ENCODE measurements at places on chromosomes 13 and 19.

DNA sequence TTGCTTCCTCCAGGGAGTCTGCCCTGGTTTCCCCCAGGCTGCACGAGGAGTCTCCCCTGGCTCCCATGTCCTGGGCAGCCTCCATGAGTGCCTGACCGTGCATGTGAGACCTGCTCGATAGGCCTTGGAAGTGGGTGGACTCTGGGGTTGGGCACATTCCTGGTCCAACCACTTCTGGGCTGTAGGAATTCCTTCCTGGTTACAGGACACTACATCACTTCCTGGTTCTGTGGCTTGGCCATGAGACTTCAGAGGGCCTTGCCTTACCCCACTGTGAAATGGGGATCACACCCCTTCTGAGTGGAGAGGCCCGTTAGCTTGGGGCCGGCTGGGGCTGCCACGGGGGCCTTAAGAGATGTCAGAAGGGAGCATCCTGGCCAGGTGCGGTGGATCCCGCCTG lies 4.0 kb upstream of the ZNF628 start:
- no peak for DNase-seq

GRCh38 chr13:58300974-58301681 lies 669.6 kb downstream of the PCDH17 start:
- no peak for DNase-seq

DNA sequence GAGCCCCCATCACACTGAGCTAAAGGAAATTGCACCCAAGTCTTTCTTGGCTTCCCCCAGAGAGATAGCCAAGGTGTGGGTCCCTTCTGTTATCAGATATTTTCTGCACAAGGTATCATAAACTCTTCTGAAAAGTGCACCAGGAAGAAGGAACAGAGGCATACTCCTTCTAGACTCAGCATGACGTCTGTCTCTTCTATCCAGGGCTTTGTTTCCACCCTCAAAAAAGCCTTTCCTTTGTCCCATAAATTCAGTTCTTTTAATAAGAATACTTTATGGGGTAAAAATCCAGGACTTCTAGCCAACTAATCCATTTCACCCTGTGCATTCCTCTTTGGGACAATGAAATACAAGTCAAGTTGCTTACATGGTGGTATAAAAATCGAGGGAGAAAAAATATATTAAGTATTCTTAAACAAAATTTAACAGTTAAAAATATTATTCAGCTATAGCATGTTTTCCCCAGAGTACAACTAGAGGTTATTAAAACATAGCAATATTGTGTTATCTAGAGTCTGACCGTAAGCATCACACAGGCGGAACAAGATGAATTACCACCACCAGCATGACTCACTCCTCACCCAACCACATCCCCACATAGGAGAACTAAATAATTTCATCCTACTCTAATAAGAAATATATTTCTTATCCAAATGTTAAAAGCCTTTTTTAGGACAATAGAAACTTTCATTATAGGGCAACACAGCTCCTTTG lies 79.9 kb upstream of the GPC6 start:
- no peak for DNase-seq

- DNase-seq, result no peak
These were observed 15.5 kb upstream of the ZNF835 start for GRCh38 chr19:56687031-56687430.

- no peak for DNase-seq
These were observed 100.2 kb upstream of the RFC3 start for GRCh38 chr13:33717775-33718174.

- peak; percentile 68 for DNase-seq
These were observed 12.1 kb upstream of the DACH1 start for GRCh38 chr13:71879129-71879535.

GRCh38 chr13:94667190-94667589 lies 45.2 kb downstream of the SOX21 start:
- DNase-seq, result peak; percentile 16

GRCh38 chr13:114285166-114285808 lies 3.9 kb downstream of the UPF3A start:
- DNase-seq, result no peak

DNA sequence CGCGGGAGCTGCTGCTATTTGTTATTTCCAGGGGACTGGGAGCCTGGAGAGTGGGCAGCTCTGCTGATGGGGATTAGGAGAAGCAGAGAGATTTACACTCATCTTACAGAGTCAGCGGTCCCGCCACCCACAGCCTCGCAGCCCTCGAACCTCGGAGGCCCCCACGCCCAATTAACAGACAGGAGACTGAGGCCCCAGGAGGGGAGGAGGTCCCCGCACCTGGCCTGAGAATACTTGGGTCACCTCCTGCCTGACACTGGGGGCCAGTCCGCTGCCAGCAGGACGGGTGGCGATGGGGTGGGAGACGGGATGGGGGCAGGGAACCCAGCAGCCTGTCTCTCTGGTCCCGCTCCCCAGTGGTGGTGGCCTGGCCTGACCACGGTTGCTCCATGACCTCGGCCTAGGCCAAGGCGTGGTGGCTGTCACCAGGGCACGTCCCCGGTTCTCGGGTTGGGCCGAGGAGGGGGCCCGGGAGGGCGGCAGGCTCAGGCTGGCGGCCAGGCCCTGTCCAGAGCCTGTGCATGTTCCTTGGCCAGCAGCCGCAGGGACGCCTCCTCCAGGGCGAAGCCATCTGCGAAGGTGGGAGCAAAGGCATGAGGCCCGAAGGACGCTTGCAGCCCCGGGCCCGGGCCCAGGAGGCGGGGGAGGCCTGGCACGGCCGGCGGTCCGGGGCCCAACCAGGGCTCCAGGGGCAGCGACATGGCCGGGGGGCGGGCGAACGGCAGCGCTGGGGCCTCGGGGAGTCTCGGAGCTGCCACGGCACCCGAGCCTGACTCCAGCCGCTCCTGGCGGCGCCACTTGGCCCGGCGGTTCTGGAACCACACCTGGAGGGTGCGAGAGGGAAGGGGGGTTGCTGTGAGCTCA lies 1.7 kb downstream of the RAX2 start:
- DNase-seq, result no peak

GRCh38 chr19:17721821-17722220 lies 2.5 kb downstream of the MAP1S start:
- peak; percentile 98 for DNase-seq

GRCh38 chr19:52535771-52536447 lies 8.4 kb downstream of the ZNF808 start:
- DNase-seq, result peak; percentile 58

- DNase-seq, result no peak
These were observed 11.4 kb upstream of the TCF3 start for GRCh38 chr19:1663852-1664251.

- no peak for DNase-seq
These were observed 219.9 kb downstream of the MAB21L1 start for GRCh38 chr13:35256459-35257148.

- peak; percentile 76 for DNase-seq
These were observed 13.8 kb upstream of the CEACAM16 start for GRCh38 chr19:44684892-44685863.

- DNase-seq, result peak; percentile 49
These were observed 95.9 kb downstream of the AKAP11 start for GRCh38 chr13:42367831-42368230.

GRCh38 chr13:73623281-73623680 lies 510.9 kb downstream of the KLF12 start:
- DNase-seq, result no peak

- DNase-seq, result peak; percentile 85
These were observed 240.3 kb downstream of the DCT start for GRCh38 chr13:94239135-94239534.

DNA sequence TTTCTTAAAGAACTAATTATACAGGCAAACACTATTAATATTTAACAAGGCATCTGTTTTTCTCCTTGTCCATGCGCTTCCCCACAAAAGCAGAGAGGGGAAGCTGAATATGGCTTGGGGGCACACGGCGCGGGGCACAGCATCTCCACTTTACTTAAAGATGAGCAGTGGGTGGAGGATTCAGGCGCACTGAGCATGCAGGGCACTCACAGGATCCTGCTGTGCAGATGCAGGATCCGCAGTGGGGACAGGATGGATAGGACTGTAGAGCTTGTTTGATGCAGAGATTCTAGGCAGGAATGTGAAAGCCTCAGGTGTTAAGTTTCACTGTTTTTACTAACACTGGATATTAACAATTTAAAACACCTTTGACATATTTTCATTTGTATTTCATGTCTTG lies 43.3 kb downstream of the ATP11A start:
- no peak for DNase-seq

DNA sequence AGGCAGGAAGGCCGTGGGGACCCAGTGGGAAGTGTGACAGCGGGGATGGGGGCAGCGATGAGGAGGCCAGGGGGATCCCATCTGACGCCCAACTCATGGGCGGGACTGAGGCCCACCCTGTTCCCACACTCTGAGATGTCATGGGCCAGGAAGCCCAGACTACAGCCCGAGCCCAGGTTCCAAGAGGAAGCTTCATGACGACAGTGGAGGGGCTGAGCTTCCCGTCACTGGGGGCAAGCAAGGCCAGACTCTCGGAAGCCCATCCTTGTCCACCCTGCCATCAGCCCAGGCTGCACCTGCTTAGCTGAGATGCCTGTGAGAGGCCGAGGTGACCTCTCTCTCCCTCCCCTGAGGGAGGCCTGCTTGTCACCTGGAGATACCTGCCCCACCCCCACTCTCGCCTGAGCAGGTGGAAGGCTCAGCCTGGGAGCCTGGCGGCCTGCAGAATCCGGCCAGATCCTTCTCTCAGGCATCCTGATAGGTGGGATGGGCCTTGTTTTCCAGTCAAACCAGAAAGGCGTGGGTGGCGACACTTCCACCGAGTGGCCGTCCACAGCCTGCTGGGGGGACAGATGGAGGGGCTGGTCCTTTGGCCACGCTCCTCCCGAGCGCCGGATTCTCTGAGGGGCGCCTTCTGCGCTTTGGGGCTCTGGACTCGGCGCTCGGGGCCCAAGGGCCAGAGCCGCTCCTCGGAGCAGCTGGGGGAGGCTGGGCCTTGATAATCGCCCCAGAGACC lies 4.8 kb downstream of the ZBTB7A start:
- no peak for DNase-seq

- DNase-seq, result no peak
These were observed 517.2 kb upstream of the SPRY2 start for GRCh38 chr13:80858131-80858530.

GRCh38 chr19:6800991-6801484 lies 28.5 kb downstream of the VAV1 start:
- DNase-seq, result peak; percentile 39

GRCh38 chr13:111900390-111901131 lies 166.4 kb upstream of the SOX1 start:
- DNase-seq, result no peak

GRCh38 chr19:5182751-5183150 lies 157.9 kb downstream of the PTPRS start:
- no peak for DNase-seq

GRCh38 chr13:81001828-81002385 lies 661.0 kb upstream of the SPRY2 start:
- DNase-seq, result no peak

- DNase-seq, result no peak
These were observed 819.9 kb downstream of the OLFM4 start for GRCh38 chr13:53848366-53848961.

DNA sequence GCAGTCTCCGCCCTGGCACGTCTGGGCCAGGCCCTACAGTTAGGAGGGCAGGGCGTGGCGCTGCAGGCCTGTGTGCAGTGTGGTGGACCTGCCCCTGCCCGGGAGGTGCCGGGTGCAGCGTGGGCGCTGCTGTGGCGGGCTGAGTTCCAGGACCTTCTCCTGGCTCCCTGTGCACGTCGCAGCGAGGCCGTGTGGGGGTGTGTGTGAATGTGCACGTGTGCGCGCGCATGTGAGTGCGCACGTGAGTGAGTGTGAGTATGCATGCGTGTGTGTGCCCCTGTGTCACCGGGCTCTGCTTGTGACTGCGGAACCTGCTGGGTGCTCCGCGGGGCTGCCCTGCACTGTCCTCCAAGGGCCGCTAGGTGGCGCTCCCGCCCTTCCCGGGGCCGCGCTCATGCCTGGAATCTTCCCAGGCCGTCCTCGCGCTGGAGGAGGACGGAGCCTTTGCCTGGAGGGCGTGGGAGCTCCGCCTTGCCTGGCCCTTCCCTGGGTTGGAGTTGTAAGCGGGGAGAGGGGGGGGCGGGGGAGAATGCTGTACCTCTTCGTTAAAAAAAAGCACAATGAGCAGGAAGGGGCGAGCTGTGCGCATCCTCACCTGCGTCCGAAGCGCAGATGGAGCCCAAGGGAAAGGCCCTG lies 79.3 kb downstream of the KDM4B start:
- DNase-seq, result peak; percentile 25

- DNase-seq, result no peak
These were observed 4.2 kb upstream of the RNF113B start for GRCh38 chr13:98181111-98181815.

- DNase-seq, result no peak
These were observed 402.8 kb downstream of the FGF9 start for GRCh38 chr13:22073718-22074117.

DNA sequence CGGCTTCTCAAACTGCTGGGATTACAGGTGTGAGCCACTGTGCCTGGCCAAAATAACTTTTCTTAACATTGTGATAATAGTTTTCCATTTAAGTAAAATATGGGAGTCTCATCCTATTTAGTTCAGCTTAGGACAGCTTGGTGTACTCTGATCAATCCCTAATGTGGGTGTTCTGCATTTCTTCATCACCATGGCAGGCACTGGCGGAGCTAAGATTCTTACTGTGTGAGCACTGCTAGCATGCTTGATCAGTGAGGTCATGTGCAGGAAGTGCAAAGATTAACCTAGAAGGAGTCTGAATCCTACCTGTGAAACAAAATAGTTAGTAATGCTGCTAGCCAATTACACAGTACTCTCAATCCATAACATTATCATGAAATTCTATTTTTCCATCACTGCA lies 1684.2 kb upstream of the SLC10A2 start:
- DNase-seq, result no peak

- no peak for DNase-seq
These were observed 50.0 kb downstream of the BRD4 start for GRCh38 chr19:15282311-15282705.

GRCh38 chr19:55474269-55475265 lies 1.9 kb upstream of the ZNF628 start:
- DNase-seq, result no peak

DNA sequence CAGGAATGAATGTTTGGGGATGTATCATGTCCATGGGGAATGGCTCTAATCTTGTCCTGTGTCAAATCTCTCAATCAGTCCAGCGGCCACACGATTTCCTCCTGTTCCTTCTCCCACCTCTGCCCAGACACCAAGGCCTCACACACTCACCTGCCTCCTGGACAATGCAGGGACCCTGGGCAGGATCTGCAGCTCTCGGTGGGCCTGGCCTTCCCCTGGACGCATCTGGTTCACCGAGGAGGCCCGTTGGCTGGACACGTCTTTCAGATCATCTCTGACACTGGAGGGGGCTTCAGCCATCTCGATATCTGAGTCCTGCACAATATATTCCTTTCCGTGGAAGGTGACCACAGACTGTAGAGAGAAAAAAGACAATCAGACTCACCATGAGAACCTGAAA lies 21.4 kb downstream of the ZSCAN5C start:
- no peak for DNase-seq
